ENCODE measurements at places on chromosomes 3 and 15.
A peak's percentile ranks its signal among the peaks of the same experiment; 100 is the strongest.

DNA sequence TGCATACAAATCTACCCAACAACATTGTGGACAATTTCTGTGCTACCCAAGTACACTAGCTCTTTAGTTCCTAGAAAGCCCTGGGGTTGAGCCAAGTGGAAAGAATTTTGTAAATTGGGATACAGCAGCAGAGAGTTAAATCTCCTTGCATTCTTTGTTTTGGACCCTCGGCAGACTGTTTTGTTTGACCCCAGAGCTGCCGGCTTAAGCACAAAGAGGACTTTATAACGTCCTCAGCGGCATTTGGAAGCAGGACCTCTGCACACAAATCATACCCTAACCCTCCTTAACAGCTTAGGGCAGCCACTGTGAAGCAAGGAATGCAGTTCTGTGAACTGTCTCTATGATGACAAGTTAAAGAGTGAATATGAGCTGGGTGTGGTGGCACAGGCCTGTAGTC lies 415.3 kb downstream of the CNTN4 start:
- ATAC-seq: no peak

DNA sequence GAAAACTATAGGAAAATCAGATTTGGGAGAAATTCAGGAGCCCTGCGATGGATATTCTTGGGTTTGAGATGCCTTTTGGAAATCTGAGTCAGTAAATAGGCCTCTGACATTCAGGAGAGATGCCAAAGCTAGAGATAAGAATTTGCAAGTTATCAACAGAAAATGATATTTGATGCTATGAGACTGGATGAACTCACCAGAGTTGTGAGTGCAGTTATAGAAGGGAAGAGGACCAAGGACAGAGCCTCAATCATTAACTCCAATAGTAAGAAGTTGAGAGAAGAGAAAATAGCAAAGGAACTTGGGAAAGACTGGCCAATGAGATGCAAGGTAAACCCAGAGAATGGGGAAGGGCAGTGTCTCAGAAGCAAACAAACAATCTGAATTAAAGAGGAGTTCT lies 7.9 kb upstream of the ANO10 start:
- ATAC-seq: no peak

DNA sequence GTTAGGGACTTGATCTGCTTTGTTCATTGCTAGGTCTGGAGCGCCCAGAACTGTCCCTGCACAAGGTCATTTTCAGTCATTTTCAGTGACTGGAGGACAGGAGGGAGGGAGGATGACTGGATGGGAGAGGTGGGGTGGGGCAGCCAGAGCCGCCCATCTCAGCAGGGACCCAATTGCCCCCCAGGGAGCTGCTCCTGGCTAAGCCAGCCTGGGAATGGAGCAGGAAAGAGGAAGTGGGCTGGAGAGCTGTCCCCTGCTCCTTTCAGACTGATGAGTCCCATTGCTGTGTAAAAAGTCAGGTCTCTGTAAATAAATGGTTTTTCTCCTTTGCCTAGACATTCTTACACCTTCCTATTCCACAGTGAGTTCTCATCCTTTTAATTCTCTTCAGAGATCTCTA lies 98.4 kb upstream of the RAD18 start:
- ATAC-seq: no peak

DNA sequence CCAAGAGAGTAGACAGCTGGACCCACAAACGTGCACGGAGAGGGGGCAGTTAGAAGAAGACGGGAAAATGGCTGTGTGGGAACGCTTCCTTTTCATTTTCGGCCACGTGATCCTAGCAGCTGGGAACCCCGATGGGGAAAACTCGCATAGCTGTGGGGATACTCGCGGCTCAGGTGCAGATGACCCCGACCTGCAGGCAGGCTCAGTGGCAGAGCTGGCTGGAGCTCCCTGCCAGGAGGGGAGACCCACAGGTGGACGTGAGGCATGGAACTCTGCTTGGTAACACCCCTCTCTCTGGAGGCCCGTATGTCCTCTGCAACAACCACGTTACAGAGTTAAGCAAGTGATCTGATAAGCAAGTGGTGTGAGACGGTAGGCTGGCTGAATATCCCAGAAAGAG lies 84.6 kb upstream of the SNRPA1 start:
- ATAC-seq: no peak

GRCh38 chr3:109984976-109985375 lies 647.6 kb upstream of the DPPA4 start:
- ATAC-seq: no peak

- no peak for ATAC-seq
Observed at GRCh38 chr15:99109555-99110021, 4.7 kb downstream of the SYNM start.

DNA sequence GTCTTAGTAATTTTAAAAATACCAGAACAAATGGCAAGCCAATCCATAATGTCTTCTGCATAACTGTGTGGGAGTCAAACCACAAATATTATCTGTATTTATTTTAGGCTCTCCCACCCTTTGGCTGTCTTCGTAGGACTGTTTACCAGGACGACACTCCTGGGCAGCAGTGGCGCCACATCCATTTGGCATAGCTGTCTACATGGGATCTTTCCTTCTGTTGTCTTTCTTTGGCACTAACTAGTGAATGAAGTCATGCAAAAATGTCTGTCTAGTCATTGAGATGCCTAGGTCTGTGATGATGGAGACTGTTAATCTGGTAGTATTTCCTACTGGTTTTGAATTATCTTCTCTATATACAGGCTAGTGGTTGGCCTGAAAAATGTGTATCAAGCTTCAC lies 54.0 kb upstream of the CHMP2B start:
- no peak for ATAC-seq

- no peak for ATAC-seq
Observed at GRCh38 chr3:186090901-186091300, 18.0 kb downstream of the ETV5 start.

DNA sequence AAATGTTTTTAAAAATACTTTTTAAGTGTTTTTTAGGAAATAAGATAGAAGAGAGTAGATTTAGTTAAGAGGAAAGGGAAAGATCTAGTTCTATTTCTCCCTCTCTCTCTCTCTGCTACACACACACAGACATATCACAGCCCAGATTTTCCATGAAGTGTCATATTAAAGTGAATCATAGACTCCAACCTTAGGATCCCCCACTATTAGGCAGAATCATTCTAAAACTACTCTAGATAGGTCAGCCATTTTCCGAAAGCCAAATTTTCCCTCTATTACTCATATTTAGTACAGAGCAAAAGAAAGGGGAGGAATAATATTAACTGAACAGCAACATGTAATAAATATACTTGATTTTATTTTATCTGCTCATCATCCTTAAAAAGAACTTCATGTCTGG lies 45.1 kb upstream of the RSL24D1 start:
- peak; percentile 50 for ATAC-seq

DNA sequence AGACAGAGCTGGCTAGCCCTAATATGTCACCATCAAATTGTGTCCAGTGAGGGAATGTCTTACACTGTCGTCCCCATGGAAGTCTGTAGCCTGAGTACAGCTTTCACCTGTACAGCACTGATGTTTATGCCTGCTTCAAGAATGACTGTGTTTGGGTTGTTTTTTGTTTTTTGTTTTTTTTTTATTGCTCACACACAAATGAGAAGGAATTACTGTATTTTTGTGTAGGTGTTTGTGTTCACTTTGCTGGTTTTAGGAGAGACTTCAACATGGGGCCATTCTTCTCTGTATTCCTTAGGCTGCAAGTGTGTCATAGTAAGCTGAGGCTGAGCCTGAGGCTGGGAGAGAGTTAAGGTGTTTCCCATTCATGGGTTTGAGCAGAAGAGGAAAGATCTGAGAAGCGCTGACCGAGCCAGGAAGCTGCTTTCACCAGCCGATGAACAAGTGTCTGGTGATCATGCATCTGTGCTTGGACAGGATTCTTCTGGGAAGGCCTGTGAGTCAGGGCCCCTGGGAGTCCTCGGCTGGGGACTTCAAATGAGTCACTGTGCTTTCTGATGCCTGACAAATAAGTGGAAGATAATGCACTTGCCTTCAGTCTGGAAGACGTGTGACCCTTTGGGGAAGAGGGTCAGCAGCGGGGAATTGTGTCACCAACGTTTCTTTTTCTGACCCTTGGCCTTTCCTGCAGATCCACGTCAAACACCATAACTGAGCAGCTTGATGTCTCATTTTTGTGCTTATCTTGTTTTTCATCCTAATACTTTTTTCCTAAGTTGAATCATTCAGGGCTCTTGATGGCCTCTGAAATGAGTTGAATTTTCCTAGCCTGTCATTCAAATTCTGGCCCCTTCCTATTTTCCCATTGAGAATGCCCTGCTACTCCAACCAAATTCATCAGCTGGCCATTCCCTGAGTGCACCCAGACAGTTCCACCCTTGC lies 36.7 kb upstream of the ZBTB38 start:
- ATAC-seq: peak; percentile 64

DNA sequence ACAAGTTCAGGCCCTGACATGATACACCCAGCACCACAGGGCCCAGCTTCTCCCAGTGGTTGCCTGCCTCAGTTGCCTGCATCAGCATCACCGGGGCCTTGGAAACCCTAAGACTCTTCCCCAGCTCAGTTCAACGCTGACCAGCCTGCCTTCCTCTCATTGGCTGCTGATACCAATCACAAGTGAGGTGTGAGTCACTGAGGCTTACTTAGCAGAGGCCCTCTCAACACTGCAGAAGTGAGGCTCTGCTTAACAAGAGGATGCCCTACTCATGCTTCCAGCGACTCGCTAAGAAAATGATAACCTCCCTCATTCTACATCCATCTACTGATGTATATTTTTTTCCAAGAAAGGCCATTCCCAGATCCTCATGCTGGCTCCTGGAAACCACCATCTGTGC lies 151.9 kb downstream of the ADAMTS17 start:
- ATAC-seq: no peak

DNA sequence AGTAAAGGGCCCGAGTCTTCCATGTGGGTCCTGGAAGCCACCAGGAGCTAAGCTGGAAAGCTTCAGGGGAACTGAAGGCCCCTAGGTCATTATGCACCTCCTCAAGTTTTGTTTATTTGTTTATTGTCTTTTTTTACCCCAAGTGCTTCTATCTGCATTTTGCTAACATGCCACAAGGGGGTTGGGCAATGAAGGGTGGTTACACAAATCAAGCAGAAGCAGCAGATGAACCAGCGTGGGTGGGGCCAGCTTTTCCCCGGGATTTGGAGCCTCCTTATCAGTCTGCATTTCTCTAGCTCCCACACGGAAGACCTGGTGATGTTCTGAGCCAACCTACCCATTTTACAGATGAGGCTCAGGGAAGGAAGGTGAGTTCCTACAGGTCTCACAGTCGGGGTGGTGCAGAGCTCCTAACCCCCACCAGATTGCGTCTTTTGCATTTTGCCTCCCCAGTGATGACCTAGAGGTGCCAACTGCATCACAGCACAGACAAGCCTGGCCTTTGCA lies 16.8 kb downstream of the TMC3 start:
- no peak for ATAC-seq

- ATAC-seq: no peak
Observed at GRCh38 chr15:63045465-63045840, 2.9 kb downstream of the TPM1 start.

DNA sequence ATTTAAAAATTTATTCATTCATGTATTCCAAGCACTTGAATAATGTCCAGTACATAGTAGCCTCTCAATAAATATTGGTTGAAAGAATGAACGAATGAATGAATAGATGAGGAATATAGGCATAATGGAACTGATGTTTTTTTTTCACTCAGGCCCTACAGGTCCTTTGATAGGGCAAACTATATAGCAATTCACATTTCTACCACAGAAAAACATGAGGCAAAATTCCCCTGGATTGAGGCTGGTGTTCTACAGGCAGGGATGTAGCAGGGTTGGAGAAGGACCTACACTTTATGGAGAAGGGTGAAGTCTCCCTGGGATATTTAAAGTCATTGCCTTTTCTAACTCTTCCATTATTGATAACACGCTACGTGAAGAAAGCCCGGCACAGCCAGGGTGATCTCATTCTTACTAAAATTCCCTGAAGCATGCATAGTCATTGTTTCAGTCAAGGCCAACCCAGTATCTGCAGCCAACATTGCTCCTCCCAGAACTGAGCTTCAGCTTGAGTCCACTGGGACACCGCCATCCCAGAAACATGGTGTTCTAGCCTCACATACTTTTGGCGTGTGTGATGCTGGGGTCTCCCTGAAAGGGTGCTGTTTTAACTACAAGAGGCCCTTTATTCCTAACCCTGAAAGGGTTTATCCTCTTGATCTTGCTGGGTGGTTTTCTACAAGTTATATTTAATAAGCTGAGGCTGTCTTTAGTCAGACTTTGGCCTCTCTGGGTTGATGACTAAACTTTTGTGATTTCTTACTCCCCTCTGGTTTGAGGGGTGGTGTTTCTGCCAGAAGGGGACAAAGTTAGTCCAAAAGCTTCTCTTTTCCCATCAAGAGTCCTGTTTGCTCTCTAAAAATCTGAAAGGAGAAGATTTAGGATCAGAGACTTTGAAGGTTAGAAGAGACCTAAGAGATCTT lies 25.9 kb upstream of the FBN1 start:
- no peak for ATAC-seq

DNA sequence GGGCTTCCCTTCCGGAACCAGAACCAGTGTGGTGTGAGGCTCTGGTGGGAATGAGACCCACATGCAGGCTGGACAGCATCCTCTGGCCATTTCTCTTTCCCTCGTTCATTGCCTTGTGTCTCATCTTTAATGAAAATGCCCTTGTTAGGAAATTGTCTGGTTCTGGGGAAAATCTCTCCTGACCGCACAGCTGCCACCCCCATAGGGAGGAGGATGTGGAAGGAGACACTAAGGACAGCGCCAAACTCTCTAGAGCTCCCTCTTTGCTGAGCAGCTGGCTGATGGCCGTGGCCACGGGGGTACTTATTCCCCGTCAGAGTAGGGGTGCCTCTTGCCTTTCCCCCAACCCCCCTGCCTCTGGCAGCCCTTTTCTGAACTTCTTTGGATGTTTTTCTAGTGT lies 297.6 kb upstream of the C2CD4B start:
- ATAC-seq: no peak

DNA sequence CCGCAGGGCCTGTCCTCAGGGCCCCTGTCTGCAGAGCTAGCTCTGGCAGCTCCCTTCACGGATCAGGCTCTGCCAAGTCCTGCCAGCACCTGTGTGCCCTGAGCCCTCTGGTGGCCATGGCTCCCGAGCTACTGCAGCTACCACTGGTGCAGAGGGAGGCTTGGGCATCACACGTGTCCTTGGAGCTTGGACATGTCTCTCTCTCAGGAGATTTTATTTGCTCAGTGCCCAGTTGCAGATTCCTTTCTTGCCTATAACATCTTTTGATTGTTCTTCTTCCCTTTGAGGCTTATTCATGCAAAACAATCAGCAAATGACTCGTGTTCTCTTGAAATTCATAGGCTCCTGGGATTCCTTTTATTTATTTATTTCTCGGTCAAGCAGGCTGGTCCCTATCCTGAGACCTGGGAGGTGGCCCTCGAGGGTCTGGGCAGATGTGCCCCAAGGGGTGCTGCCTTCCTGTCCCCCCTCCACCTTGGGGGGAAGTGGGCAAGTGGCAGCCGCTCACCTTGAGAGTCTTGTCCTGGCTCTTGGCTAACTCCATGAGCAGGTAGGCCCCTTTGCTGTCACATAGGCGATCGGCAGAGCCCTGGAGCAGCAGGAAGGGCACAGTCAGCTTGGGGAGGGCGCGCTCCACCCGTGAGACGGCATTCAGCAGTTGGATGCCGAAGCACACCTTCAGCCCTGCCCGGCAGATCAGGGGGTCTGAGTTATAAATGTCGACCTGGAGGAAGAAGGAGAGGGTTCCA lies 21.9 kb downstream of the ABTB1 start:
- ATAC-seq: peak; percentile 76

All from activated T-helper 17 cell treated with anti-CD3 and anti-CD28 coated beads, Interleukin-2, amount 50 U/mL, for 72 hours (primary cell).